Common myeloid progenitor, CD34-positive (primary cell): ENCODE measurements at places on chromosomes 6 and 20.

DNA sequence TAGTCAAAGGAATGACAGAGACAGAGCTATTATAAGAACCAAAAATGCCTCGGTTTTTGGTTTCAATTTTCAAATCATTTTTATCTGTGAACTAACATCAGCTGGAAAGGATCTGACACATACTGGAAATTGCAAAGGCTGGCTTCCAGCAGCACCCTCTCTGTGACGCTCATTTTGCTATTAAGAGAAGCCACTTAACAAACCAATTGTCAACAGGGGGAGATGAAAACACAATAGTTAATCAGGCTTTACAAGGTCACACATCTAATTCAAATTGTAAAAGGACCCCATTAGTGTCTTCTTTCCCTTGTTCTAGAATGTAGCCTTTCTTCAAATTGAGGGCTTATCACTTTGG, 160.5 kb downstream of the TFAP2B start:
- DNase-seq, result no peak

- DNase-seq, result no peak
Measured at GRCh38 chr6:25193460-25194171, 85.6 kb upstream of the CARMIL1 start.

DNA sequence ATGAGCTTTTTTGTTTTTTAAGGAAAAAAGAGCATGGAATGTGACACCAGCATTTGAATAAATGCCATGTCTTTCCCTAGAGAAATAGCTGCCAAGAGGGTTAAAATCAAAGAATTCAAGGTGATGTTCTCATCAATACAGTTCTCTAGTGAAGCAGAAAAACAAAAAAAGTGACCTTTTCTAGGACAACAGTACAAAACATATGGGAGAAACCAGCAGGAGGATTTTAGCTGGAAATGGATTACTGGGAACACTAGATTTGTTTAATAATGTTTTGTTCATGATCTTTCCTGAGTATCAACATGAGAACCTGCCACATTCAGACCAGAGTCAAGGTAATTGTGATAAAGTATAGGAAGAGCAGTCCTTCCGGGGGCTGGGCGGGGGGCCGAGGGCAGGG, 372.2 kb downstream of the LMBRD1 start:
- no peak for DNase-seq

DNA sequence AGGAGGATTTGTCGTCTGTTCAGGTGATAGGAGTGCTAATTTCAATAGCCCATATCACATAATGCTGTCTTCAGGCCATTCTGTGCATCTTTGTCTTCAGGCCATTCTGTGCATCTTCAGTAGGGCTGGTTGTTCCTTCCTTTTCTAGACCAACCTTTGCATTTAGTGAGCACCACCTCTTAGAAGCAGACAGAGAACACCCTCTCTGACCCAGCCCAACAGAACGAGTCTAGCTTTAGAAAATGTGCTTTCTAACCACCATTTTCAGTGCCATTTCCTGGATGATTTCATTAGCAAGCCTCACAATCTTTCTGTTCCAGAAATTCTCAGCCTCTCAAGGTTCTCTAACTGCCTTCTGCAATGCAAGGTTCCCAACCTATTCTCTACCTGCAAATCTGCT, 215.3 kb upstream of the KCNQ5 start:
- DNase-seq, result no peak

DNA sequence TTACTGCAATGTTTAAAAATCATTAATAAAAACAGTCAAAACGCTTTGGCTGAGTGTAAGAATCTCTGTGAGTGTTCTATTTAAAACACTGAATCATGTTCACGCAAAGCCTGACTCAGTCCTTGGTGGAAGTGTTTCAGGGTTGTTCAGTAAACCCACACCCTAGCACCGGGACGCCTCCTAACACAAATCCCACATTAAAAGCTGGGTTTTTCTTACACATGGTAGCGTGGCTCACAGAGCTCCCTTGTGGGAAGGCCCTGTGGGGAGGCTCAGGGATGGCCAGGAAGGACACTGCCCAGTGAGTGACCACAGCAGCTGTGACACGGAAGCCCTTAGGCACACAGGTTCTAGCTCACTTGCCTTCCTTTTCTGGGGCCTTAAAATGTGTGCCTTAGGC, 80.2 kb downstream of the GMPR start:
- no peak for DNase-seq
